ENCODE measurements at places on chromosomes 11 and 22. TPM values are rescaled to one million over a fixed set of nuclear protein-coding genes. Genes with fewer than 3 reads are reported as not detected.

GALNT18 gene
- not detected for total RNA-seq

KDM4E gene
- total RNA-seq, result not detected

GPHA2 gene
- not detected for total RNA-seq

CALCA gene
- not detected for total RNA-seq

TRIM49D1 gene
- total RNA-seq, result not detected

CALCB gene
- total RNA-seq, result not detected

ATG13 gene
- 46.4 TPM for total RNA-seq

CCDC116 gene
- total RNA-seq, result 3.1 TPM
